ENCODE measurements at places on chromosomes 3 and 15.
A peak's percentile ranks its signal among the peaks of the same experiment; 100 is the strongest.

DNA sequence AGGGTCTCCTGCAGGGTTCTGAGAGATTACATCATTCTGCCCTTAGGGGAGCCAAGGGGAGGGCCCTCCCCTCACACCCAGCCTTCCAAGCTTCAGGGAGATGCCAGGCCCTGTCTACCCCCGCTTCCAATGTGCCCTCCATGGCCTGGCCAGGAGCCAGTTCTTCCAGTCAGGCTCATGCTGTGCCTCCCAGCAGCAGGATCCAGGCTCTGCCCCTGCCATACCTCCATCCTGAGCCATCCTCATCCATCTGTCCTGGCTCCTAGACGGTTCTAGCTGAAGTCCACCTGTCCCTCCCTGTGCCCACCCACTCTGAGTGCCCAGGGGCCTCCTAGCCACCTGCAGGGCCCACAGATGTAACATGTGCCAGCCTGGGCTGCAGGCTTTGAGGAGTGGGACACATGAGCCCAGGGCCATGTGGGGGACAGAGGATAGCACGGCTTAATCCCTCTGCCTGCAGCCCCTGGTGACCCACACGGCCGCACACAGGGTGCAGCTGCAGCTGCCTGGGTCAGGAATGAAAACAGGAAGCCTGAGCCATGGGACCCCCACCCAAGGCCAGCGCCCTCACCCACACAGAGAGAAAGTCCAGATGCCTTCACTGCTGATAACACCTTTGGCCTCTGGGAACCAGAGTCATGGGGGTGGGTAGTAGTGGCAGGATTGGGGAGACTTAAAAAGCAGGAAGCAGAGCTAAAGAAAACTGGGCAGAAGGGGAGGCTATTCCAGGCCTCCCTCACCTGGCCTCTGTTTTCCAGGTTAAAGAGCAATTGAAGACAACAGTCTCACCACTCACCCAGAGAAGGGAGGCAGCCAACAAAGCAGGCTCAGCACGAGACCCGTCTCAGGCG lies 11.8 kb downstream of the PLCD1 start:
- no peak for DNase-seq

GRCh38 chr15:89129123-89129815 lies 41.0 kb downstream of the ABHD2 start:
- peak; percentile 68 for DNase-seq

GRCh38 chr3:38555149-38555840 lies 59.2 kb downstream of the EXOG start:
- no peak for DNase-seq

- DNase-seq, result no peak
Measured at GRCh38 chr15:71811752-71812735, 1.7 kb downstream of the NR2E3 start.

GRCh38 chr15:60889491-60889890 lies 339.6 kb downstream of the RORA start:
- no peak for DNase-seq

- no peak for DNase-seq
Measured at GRCh38 chr15:70050441-70050840, 47.3 kb downstream of the TLE3 start.

DNA sequence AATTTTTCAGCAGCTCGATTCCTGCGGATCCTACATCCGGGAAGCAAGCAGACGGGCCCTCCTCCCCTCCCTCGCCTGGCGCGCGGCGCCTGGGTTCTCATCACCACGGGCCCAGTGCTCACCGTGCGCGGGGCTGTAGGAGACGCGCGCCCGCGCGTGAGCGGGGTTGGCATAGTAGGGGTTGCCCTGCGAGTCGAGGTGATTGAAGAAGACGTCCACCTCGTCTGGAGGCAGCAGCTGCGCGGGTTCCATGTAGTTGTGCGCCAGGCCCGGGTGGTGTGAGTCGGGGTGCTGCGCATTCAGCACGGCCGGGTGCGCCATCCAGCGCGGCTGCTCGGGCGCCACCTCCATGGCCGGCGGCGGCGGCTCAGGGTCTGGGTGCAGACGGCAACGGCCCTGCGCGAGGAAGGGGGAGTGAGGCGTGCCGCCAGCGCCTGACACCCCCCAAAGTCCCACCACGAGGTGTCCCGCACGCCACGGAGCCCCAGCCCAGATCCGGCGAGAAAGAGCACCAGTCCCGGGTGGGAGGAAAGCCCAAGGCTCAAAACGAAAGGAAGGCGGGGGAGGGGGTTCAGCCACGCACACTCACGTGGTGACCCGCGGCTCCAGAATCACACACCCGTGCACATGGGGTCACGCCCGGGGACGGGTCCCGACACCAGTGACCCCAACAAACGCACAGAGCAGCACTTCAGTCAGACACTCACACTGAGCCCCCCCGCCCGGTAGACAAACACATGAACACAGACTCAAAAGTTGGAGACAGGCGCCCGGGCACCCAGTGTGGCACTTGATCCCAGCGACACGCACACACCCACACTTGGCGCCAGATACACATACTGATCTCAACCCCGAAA lies 6.1 kb downstream of the GATA2 start:
- DNase-seq, result peak; percentile 36

DNA sequence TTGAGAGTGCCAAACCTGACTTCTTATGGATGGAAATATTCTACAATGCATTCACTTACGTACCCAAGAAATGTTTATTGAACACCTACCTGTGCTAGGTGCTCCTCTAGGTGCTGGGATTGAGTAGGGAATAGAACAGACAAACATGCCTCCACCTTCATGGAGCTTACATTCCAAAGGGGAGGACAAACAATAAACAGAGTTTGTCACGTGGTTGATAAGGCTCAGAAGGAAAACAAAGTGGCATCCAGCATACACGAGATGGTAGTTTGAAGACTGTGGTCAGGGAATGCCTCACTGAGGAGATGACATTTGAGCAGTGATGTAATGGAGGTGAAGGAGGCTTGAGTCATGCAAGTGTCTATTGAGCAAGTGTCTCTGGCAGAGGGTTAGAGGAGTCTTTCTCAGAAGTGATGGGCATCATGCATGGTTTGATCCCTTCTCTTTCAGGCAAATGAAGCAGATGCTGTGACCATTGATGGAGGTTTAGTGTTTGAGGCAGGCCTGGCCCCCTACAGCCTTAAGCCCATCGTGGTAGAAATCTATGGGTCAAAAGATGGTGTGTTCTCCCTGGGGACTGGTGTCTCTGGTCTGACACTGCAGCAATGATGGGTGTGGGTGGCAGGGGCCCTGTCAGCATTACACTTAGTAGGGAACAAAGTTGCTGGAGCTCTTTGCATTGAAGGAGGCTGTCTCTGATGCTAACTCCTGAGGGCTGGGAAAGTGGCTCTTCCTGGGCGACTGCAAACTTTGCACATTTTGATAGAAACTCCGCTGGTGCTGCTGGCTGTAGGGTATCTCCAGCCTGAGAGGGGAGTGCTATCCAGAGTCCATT lies 29.7 kb upstream of the TOPBP1 start:
- no peak for DNase-seq

- no peak for DNase-seq
Measured at GRCh38 chr3:185328324-185329004, 34.5 kb upstream of the MAP3K13 start.

GRCh38 chr15:66419471-66419870 lies 32.8 kb downstream of the MAP2K1 start:
- no peak for DNase-seq

DNA sequence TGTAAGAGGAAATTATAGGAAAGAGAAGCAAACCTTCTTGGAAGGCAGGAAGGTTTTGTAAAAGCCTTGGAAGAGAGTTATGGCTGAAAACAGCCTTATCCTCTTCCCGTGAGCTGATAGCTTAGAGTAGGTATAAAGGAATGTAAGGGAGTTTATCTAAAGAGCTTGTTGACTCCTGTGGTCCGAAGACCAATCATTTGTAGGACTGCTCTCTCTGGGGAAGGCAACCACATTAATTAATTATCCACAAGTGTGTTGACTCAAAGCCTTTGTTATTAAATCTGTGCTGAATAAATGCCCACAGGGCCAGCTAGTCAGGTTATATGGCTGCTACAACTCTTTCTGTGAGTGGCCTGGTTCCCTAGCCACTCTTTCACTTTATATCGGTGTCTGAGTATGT lies 452.1 kb upstream of the RASGRP1 start:
- DNase-seq, result no peak

DNA sequence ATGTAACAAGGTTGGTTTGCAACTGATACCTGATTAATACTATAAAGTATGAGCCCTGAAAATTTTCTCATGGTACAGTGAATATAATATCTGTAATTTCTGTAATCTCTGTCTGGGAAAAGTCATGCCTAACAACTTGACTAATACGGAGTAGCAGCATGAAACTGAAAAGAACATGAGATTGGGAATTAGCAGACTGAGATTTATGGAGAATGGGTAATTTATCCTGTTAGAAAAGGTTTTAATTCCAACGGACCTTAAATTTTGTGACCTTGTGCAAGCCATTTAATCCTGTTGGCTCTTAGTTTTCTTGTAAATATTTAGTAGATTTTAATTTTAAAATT lies 90.2 kb upstream of the CMC1 start:
- DNase-seq, result no peak

DNA sequence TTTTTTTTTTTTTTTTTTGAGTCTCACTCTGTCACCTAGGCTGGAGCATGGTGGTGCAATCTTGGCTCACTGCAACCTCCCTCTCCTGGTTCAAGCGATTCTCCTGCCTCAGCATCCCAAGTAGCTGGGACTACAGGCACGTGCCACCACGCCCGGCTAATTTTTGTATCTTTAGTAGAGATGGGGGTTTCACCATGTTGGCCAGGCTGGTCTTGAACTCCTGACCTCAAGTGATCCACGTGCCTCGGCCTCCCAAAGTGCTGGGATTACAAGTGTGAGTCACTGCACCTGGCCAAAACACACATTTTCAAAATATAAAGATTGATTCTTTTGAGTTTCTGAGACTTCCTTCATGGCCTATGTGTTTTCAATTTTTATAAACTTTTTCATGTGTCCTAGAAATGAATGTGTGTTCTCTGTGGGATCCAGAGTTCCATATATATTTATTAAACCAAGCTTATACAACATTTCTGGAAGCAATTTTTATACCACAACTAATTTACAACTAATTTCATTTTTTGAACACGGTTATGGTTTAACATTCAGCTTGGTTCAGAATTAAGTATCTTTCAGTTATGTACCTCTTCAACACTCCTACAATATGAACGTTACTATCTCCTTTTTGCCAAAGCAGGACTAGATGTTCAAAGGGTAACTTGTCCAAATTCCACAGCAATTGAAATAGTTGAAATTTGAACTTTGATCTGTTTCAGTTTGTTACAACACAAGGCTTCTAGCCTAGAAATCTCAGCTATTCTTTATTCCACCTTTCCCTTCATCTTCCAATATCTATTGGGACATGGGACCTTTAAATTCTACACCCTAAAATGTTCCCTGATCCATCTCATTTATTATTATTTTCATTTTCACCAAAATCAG lies 1.5 kb downstream of the ACAD11 start:
- DNase-seq, result no peak

DNA sequence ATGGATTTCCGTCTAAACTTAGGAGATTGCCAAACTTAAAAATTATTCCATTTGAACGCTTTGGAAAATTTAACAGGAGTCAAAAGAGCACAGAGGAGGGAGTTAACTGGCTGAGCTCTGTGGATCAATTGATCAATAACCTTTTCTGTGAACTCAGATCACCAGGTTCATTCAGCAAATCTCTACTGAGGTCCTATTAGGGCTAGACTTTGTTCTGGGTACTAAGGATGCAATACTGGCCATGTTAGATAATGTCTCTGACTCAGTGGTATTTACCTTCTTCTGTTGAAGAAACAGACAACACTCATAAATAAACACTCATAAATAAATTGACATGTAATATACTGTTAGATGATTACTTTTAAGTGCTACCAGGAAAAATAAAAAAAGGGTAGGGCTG lies 323.4 kb upstream of the SUCLG2 start:
- DNase-seq, result no peak

GRCh38 chr15:49709646-49710214 lies 88.9 kb downstream of the DTWD1 start:
- DNase-seq, result no peak

GRCh38 chr15:38512901-38513300 lies 51.7 kb downstream of the RASGRP1 start:
- no peak for DNase-seq

GRCh38 chr3:18790384-18790783 lies 357.9 kb upstream of the KCNH8 start:
- DNase-seq, result no peak

DNA sequence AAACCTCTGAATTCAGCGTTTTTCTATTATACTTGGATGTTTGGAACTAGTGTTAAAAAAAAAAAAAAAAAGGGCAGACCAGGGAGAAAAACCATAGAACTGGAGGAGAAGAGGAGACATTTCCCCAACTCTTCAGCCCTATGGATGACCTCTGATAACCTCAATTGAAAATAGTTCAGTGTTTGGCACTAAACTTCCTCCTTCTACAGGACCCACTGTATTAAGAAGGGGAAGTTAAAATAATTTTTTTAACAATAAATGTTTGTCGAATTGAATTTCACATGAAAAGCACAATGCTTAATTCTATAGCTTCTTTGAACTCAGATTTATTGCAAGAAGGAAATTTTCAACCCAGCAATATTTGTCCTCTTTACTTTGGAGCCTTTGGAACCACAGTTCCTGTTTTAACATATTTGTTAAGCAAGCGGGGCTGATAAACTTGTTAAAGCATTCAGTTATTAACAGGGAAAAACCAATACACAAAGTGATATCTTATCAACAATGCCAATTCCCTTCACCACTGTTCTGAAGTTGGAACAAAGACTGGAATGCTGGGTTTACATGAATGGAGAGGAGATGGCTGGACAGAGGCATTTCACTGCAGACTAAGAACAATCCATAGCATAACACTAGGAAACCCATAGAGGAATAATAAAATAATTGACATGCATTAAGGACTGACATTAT lies 3.1 kb upstream of the A4GNT start:
- no peak for DNase-seq

GRCh38 chr3:24299246-24299805 lies 195.3 kb downstream of the THRB start:
- DNase-seq, result no peak

GRCh38 chr3:155519078-155519477 lies 225.6 kb upstream of the STRIT1 start:
- DNase-seq, result no peak

- DNase-seq, result no peak
Measured at GRCh38 chr3:159751752-159752151, 236.9 kb upstream of the IL12A start.
